Anterior cingulate cortex (tissue), 58 donors: ENCODE measurements at places on chromosomes 2 and 18.

- no peak for DNase-seq
Measured at GRCh38 chr2:230762317-230762896, 49.8 kb downstream of the CAB39 start.

DNA sequence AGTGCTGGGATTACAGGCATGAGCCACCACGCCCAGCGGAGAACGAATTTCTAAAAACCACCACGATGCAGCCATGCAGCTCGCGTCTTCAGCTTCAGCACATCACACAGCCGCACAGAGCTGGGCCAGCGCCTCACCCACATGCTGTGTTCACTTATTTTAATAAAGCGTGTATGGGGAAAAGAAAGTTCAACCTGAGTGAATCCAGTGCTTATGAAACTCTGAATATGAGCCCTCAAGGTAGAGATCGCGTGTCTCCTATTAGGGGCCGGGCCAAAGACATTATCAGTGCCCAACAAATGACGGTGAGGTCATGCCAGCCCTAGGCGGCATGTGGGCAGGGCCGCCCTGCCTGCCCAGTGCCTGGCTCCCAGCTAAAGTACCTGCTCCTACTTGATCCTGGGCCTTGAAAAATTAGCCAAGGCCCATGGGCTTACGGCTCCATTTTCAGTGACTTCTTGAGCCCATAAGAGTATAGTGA is 44.3 kb downstream of the SPRED2 start:
- DNase-seq = no peak

- DNase-seq = no peak
Measured at GRCh38 chr2:113818382-113818951, 62.0 kb upstream of the SLC35F5 start.

DNA sequence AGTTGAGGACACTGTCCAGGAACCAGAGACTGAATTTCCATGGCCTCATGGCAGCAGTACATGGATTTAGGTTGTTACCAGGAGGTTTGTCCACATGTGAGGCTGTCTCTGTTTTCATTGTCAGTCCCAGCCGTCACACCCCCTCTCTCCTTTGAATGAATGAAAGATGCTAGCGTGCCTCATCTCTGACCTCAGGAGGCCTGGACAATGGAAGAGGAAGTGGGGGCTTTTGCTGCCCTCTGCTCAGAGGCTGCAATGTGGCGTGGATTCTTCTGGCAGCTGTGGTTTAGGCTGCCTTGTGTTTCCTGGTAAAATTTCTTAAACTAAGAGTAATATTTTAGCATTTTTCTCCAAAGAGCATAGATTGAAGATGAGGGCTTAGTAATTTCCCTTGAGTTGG is 47.5 kb downstream of the RAB31 start:
- no peak for DNase-seq
